ENCODE measurements at places on chromosomes 3 and 15.
A peak's percentile ranks its signal among the peaks of the same experiment; 100 is the strongest.

GRCh38 chr3:176584413-176585176 is 612.7 kb downstream of the TBL1XR1 start:
- DNase-seq: no peak

DNA sequence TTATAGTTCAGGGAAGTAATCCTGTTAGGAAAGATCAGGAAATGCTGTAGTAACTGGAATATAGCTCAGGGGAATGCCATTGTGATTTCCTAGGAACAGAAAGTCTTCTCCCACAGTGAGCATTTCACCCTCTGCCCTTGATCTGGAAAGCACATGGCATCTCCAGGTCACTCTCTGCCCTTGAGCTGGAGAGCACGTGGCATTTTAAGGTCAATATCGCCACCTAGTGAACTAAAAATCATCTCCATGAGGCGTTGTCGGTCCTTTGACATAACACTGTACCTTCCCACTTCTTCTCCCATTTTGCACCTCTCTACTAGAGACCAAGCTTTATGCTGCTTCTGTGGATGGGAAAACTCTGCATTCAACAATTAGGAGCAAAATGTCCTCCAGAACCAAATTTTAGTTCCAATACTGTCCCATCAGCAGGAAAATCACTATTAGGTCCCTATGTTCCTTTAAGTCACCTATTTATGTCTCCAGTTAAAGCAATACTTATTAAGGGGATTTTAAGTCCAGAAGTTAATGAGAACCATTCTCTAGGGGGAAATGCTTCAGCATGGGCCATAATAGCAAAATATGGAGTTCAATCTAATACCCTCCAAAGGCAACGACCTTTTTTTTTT is 54.7 kb upstream of the GK5 start:
- DNase-seq: peak; percentile 73

DNA sequence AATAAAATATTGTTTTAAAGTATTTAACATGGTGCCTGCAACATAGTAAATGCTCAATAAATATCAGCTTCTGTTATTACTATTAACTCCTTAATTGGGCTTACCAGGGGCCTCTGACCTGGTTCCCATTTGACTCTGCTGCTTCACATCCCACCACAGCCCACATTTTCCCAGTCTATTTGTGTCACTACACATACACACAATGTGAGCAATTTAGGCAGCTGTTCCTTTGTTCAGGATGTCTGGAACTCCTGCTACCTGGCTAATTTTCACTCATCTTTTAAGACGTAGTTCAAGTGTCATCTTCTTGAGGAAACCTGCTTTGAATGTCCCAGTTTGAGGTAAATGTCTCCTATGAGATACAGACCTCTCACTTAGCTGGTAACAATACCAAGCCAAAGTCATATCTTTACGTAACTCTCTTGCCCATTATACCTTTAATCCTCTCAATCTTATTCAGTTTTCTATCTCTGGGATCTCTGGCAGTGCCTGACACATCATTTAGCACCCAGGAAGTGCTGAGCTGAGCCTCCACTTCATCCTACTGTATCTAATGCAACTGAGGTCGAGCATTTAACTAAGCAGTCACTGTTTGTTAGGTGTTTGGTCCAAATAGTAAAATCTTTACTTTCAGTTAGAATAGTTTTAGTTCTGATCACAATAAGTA is 4.4 kb downstream of the TGFBR2 start:
- no peak for DNase-seq

DNA sequence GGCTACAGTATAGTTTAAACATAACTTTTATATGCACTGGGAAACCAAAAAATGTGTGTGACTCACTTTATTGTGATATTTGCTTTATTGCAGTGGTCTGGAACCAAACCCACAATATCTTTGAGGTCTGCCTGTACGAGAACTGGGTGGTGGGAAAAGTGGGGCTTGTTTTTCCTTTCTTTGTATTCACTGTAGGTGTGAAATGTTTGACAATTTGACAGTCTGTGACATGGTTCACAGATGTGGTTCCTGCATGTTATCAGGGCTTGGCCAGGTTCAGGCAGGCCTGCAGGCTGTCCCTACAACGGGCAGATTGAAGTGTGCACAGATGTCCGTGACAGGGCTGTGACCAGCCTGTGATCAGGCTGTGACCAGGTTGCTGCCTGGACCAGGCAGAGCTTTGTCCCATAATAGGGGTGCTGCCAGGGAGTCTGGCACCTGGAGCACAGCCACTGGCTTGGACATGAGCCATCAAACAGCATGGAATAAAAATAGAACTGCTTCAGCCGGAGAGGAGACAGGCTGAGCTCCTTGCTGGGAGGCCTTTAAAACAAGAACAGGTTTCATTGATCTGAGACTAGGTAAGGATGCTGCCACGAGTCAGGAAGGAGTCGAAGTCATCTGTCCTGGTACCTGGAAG is 61.0 kb downstream of the KLF13 start:
- no peak for DNase-seq

- DNase-seq: no peak
These were observed 32.0 kb upstream of the FURIN start for GRCh38 chr15:90836296-90836871.

DNA sequence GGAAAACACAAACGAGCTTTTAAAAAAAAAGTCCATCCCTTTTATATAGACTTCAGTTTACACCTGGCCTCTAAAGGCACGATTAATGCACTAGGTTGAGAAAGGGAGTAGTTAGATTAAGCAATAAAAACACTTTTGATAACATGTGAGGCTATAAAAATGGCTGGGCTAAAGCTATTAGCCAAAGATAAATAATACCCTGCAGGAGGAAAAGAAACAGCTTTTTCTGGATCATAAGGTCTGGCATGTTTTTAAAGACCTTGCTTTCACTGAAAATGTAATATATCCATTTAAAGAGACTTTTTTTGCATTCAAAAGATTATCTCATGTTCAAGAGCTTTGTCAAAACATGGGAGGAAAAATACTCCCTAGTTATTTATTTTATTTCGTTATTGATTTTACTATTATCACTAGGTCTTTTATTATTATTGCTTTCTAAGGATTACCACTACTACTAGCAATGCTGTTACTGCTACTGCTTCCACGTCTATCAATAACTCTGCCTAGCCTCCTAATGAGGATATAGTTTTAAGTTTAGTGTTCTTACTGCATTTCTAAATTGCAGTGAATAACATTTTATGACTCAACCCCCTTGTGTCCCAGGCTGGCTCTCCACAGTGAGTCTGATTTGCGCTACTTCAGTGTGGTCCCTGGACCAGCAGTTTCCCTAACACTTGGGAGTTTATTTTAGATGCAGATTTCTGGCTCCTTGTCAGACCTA is 93.4 kb downstream of the THRB start:
- DNase-seq: no peak

- DNase-seq: no peak
These were observed 117.6 kb downstream of the TOP2B start for GRCh38 chr3:25547103-25547502.

DNA sequence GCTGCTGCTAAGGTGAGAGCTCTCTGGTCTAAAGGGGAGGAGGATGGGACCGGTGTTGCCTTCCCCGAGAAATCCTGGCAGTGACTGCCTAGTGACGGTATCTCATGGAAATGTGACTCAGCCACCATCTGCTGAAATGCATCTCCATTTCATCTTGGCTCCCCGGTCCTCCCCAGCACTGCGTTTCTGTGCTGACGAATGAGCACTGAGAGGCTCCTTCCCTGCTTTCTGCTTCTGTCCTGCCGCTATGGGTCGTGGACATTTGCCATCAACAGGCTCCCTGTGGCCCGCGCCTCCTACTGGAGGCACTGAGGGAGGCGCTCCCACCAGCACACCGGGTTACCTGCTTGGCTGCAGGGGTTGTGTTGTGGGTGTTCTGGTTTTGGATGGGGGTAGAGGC is 13.5 kb upstream of the SEC13 start:
- no peak for DNase-seq

DNA sequence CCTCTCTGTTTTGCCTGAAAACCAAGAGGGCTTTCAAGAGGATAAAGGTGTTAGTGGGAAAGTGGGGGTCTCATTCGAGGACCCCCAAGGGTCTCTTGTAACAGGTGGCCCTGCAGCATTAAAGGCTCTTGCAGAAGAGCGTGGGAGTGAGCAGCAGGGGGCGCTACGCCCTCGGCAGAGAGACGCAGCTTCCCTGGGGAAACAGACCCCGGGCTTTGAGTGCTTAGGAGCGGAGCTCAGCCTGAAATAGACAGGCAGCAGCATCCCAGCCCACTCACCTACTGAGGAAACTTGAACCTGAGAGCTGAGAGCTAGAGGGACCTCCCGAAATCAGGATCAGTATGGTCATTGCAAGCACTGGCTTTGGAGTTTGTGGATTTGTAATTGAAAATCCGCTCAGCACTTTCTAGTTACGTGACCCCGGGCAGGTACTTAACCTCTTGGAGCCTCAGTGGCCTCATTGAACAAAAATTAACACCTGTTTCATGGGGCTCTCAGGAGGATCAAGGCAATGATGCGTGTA is 25.7 kb downstream of the RPLP1 start:
- no peak for DNase-seq

GRCh38 chr3:66021731-66022131 is 17.0 kb downstream of the MAGI1 start:
- DNase-seq: no peak

DNA sequence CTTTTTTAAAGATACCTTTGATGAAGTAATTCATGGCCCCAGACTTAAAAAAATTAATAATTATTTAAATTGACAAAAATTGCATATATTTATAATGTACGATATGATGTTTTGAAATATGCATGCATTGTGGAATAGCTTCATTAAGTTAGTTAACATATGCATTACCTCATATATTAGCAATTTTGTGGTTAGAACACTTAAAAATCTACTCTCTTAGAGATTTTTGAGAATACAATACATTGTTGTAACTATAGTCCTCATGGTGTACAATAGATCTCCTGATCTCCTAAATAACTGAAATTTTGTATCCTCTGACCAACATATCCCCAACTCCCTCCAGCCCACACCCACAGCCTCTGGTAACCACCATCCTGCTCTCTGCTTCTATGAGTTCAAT is 104.1 kb downstream of the PEX5L start:
- DNase-seq: no peak

DNA sequence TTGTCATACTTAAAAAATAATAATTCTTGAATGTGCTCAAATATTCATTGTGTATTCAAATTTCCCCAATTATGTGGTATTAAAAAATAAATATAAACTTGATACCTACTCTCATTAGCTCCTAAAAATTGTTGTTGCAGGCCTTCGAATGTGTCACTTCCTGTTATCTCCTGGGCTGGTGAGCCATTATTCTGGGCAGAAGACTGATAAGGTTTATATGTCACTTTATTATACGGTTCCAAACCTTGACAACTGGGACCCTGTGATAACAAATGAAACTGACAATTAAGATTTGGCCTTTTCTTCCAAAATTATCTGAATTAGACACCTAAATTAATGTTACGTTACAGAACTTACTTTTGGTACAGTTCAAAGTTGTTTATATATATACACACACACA is 15.0 kb downstream of the CEP152 start:
- DNase-seq: no peak

DNA sequence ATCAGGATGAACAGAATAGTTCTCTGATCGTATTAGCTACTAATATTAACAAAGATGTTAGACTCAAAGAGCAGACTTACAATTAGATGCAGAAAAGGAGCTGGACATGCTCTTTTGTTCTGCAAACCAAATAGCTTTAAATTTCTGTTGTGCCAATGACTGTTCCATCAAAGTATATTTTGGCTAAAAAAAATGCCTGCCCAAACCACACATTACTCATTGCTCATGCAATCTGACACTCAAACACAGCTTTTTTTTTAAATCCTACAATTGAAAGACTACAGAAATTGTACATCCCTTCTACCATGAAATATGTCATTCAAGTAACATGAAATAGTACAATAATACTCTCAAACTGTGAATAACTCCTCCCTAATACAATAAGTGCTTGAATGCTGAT is 48.6 kb downstream of the SHOX2 start:
- no peak for DNase-seq

DNA sequence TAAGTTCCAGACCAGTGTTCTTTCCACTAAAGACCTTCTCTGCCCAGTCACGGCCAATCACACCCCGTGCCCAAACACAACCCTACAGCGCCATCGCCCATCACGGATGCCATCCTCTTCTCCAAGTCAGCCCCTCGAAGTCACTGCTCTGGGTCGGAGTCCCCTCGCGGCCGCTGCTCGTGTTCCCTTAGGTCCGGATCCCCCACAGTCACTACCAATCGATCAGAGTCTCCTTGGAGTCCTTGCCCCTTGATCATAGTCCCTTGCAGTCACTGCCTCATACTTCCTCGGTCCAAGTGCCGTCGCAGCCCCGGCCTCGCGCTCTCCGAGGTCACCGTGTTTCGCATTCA is 461 bp downstream of the PCYT1A start:
- no peak for DNase-seq

- no peak for DNase-seq
These were observed 687.0 kb downstream of the NTRK3 start for GRCh38 chr15:87569581-87569980.

DNA sequence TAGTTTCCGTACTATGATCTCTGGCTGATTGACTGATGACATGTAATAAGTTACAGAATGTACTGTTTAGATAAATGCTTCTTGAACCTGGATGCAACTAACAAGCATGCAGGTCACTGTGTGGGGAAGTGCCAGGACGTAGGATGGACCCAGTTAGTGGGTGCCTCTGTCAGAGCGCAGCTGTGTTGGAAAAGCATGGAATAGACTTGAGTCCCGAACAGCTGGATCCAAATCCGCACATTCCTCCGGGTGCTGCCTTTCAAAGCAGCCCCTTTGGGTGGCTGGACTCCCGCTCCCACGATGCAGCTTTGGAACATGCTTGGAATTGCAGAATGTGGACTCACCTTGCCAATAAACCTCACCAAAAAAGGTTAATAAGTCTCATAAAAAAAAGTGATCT is 35.5 kb upstream of the ALDH1A3 start:
- no peak for DNase-seq

DNA sequence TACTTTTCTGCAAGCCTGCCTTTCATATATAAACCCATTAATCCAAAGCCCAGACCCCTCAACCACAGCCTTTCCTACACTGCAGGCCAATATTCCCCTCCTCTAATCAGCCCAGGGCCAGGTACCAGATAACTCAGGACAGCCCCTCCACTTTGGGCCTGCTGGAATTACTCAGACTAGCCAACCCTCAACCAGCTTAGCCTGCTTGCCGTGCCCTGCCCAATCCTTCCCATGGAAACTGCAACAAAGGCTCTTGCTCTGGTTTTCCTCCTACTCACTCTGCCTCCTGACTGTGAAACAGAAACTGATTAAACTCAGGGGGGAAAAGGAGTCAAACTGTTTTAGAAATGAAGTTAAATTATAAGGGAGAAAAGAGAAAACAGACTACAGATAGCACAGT is 248.1 kb downstream of the KLF13 start:
- DNase-seq: no peak

- no peak for DNase-seq
These were observed 93.8 kb downstream of the NECTIN3 start for GRCh38 chr3:111165411-111165810.

DNA sequence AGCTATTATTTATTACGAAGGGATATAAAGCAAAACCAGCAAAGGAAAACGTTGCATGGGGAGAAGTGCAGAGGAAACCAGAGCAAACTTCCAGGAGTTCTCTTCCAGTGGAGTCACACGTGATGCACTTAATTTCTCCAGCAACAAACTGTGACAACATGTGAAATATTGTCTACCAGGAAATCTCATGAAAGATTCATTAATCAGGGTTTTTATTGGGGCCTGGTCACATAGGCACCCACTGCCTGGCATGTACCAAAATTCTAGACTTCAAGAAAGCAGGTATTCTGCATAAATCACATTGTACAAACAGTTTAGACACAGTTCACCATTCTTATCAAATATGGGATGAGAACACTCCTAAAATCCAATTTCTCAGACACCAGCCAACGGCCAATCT is 5.4 kb upstream of the TFG start:
- no peak for DNase-seq

GRCh38 chr3:145623349-145623748 is 537.6 kb downstream of the PLOD2 start:
- no peak for DNase-seq
